Stimulated activated CD4-positive, alpha-beta T cell treated with anti-CD3 and anti-CD28 coated beads, Interleukin-1b, Interleukin-23, amount 100 ng/mL, for 1 hour (primary cell): ENCODE measurements at places on chromosomes 5 and 9.

DNA sequence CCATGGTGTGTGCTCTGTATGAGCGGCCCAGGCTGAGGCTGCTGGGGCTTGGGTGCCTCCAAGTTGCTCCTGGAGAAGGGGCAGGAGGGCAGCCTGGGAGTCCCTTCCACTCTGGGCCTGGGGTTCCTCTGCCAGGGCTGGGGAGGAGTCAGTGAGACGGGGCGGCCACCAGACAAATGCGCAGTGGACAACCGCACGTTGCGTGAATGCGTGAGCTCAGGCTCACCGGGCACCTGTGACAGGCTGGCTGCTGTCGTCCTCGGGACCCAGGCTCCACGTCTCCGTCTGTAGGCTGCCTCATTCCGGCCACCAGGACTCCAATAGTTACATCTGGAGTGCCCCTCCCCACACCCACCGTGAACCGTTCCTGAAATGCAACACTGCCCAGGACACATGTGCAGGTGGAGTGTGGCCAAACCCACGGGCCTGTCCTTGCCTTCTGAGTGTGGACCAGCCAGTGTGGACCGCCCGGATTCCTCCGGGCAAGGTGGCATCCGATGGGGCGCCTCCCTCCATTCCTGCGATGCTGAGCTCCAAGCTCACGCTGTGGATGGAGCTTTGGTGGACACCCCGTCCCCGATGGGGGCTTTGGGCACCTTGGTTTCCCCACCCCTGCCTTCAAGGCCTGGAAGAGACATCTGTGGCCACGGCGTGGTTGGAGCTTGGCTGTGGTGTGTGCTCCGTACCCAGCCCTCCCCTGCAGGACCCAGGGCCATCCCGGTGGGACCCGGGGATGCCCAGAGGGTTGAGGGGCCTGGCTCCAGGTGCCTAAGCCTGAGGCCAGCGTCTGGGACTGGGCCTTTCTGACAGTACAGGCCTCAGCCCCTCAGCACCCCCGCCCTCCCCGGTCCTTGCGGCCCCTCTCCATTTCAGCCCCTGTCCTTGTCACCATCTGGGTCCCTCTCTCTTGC is 34.0 kb upstream of the RXRA start:
- no peak for DNase-seq

DNA sequence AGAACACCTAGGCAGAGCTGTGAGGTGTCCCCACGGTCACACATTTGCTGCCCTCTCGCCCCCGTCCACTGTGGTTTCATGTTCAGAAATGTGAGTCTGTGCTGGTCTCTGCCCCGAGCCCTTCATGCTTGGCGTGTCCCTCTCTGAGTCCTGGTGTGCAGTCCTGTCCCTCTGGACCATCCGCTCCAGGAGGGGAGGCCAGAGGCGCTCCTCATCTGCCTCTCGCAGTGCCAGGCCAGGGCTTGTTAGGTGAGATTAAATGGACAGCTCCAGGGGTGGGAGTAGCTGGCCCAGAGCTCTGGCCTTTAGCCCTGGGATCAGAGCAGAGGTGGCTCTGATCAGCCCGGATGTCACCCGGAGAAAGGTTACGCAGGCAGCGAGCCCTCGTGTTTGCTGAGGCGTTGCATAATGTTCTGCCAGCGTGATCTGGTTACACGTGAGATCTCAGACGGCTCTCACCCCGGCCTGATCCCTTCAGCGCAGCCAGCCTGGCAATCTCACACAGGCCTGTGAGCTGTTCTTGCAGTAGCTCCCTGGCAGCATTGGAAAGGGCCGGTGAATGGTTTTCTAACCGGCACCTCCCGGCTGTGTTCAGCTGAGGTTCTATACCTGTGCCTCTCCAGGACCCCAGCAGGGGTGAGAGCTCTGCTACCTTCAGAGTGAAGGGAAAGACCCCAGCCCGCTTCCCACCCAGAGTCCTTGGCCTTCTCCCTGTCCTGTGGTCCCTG is 24.5 kb downstream of the PTGES2 start:
- DNase-seq = no peak

GRCh38 chr5:21152611-21153010 is 1164.6 kb upstream of the CDH18 start:
- DNase-seq = no peak

GRCh38 chr5:127447827-127448226 is 69.6 kb upstream of the PRRC1 start:
- no peak for DNase-seq

DNA sequence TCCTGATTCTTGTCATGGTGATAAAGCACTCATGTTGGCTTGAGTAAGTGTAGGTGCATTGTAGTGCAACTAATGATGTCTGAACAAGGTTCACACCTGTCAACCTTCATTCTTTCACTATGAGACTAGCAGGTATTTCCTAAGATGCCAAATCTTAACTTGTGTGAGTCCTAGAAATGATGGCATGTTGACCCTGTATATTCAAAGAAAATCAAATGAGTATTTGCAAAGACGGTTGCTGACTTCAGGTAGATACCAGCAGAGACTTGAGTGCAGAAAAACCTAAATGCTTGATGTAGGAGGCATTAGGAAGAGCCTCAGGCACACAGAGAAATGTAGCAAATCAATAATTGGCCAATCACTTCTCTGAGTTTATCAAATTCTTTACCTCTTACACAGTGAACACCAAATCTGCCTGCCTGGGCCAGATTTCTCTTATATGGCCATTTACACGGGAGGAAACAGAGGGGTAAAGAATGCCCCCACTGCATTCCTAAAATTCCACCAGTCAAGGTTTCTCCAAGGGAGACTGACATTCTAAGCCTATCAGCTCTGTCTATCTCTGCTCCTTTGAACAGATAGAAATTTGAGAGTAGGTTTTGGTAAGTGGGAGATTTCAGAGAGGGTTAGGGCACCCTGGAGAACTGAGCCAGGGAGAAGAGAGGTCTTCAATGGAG is 488.6 kb upstream of the WWC1 start:
- DNase-seq = no peak

GRCh38 chr9:18847576-18848275 is 185.3 kb downstream of the SAXO1 start:
- no peak for DNase-seq

DNA sequence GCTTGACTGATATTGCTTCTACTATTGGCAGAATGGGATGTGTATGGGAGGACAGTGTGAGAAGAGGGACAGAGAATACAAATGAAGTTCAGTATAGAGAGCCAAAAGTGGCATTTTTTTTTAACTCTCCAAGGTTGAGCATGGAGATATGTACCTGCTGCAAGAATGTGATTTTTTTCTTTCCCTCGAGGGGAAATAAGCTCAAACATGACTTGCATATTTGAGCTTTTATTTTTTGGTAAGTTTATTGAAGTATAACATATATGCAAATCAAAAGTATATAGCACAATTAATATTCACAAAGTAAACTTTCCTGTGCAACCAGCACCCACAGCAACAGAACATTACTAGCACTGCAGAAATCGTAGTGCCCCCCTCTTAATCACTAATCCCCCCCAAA is 285.7 kb upstream of the ADRA1B start:
- DNase-seq = no peak

- no peak for DNase-seq
Measured at GRCh38 chr9:5843794-5844471, 11.0 kb upstream of the ERMP1 start.

DNA sequence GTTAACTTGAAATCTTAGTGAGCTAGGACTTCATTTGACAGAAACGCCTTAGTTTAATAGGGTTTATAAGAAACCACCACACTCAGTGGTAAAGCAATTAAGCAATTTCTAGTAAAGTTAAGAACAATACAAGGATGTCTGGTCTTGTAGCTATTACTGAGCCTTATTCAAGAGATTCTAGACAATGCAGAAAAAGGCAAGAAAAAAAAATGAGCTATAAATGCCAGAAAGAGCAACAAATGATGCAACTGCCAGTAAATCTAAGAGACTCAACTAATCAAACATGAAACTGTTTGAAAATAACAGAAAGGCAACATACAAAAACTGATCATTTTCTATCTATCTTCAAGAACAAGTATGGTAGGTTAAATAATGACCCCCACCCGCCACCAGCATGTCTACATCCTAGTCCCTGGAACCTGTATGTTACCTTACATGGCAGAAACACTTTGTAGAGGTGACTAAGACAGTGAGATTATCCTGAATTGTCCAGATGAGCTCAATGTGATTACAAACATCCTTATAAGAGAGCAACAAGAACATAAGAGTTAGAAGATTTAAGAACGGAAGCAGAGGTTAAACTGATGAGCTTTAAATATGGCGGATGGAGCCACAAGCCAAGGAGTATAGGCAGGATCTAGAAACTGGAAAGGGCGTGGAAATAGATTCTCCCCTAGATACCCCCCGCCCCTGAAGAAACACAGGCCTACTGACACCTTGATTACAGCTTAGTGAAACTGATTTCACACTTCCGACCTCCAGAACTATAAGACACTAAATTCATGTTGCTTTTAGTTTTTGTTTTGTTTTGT is 93.0 kb downstream of the SUSD1 start:
- no peak for DNase-seq

DNA sequence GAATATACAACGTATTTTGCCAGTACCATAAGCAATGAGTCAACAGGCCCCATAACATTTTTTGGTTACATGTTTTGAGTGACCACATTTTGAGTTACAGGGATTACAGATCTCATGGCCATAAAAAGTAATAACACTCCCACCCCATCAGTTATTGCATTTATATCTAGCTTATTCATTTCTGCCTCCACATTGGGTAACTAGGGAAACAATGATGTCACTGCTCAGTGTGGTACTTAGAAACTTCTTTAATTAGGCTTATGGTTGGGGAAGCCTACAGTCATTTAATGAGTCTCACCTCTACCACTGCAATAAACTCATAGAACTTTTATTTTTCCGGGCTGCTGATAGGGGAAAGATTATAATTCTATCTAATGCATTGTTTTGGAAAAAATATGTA is 39.9 kb upstream of the SMIM15 start:
- no peak for DNase-seq

DNA sequence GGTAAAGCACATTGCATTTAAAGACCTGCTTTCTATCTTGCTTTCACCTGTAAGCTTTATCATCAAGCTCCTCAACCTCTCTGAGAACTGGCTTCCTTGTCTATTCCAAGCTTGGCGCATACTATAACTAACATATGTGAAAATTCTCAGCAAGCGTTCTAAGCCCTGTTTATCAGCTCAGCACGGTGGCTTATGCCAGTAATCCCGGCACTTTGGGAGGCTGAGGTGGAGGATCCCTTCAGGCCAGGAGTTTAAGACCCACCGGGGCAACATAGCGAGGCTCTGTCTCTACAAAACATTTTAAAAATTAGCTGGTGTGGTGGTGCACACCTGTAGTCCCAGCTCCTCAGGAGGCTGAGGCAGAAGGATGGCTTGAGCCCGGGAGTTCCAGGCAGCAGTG is 1.6 kb upstream of the ATP6V0E1 start:
- no peak for DNase-seq

DNA sequence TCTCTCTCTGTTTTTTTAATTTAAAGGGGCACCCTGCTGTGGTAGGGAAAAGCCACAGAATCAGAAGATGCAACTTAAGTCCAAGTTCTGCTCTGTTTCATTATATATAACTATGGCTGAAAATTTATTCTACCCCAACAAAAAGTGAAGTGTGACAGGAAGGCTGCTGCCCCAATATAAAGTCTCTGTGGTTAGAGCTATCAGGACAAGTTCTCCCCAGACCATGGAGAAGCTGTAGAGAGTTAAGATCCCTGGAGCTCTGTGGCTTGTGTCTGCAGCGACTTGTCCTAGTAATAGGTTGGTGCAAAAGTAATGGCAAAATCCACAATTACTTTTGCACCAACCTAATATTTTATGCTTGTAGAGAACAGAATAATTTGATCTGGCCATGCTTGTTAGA is 250.9 kb downstream of the PSAT1 start:
- DNase-seq = no peak

GRCh38 chr5:54411176-54411575 is 44.3 kb upstream of the HSPB3 start:
- DNase-seq = no peak

GRCh38 chr9:121268851-121269641 is 1.1 kb downstream of the GSN start:
- DNase-seq = no peak

DNA sequence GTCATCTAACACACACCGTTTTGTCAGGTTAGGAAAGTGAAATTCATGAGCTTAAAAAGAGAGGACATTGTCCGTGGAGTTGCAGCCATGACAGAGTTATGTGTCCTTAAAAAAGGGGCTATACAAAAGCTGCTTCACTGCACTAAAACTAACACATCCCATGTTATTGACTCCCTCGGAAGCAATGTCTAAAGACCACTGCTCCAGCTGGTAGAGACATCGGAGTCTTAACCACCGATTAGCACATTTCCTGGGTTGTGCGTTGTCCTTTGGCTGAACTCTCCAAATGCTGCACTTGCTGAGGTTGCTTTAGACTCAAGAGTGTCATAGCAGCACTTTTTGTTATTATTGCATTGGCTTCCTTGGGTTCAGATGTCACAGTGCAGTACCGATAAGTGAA is 128.3 kb upstream of the C9orf72 start:
- DNase-seq = no peak

- no peak for DNase-seq
Measured at GRCh38 chr5:104751969-104752368, 1189.4 kb upstream of the NUDT12 start.

DNA sequence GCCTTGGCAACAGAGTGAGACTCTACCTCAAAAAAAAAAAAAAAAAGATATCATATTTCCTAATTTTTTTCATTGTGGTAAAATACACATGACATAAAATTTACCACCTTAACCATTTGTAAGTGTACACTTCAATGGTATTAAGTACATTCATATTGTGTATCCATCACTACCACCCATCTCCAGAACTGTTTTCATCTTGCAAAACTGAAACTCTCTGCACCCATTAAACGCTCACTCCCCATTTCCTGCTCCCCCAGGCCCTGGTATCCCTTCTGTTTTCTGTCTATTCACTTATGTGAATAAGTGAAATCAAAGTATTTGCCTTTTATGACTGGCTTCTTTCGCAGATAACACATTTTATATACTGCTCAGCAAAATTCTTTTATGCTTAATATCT is 12.8 kb downstream of the LRRC8A start:
- no peak for DNase-seq

DNA sequence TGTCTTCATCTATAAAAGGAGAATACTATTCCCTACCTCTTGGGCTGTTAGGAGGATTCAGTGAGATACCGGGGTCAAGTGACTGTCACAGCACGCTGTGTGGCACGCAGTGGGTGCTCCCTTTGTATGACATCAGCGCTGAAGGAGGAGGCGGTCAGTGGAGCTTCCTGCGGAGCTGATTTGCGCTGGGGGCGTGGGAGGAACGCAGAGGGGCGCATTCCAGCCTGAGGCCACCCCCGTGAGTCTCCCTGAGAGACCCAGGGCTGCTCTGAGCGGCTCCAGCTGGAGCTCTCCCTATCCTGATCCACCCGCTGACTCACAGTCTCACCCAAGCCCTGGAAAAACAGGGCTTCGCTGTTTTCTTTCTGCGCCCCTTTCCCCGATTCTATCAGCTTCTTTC is 24.3 kb upstream of the NEURL1B start:
- no peak for DNase-seq

GRCh38 chr5:76099756-76100155 is 16.6 kb downstream of the SV2C start:
- DNase-seq = no peak

GRCh38 chr9:132745756-132746709 is 75.8 kb downstream of the GTF3C4 start:
- DNase-seq = no peak

GRCh38 chr9:42386477-42386876 is 203.0 kb downstream of the SPATA31A6 start:
- no peak for DNase-seq
